ENCODE measurements at places on chromosomes 4 and X.

DNA sequence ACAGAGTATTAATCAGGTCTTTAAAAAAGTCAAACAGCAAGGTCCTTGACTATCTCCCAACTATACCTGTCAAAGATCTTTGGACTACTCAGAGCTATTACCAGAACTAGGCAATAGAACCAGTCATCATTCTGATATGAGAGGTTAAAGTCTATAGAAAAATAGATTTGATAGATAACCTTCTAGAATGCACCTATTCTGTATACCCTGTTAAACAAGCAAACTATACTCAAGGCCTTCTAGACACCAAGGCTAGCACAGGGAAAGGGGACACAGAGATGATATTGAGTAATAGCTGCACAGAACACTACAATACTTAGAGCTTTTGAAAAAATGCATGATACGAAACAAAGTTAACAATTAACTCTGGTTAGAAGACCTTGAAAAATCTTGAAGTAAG is 149.5 kb downstream of the NR3C2 start:
- no peak for DNase-seq

DNA sequence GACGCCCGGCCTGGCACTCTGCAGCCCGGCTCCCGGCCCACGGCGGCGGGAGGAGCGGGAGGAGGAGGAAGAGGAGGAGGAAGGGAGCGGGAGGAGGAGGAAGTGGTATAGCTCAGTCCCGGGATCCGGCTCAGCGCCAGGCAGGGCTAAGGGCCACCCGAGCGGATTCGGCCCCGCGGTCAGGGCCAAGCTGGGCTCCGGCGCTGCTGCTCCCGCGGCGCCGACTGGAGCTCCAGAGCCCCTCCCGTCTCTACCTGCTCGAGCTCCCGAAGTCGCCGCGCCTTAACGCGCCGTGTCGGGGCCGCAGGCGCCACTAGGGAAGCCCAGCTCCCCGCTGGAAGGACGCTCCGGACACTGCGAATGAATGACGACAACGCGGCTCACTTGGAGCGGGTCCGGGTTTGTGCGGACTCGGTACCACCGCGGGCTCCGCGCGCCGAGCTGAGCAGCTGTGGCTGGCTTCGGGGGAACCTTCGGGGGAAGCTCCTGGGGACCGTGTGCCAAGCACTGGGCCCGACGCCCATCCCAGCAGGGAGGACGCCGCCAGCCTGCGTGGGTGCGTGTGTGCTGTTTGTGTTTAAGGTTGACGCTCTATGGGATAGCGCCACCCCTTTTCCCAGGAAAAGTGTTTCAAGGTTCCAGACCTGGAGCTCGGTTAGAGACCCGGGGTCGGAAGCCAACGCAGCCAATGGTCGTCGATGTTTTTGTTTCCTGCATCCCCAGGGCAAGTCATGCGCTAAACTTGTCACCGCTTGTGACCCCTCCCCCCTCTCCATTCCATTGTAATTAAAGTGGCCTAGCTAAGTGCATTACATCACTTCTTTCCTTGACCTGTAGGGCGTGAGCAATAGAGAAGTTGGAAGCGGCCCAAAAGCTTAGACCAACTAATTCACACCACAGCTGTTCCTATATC is at the start of gene TBC1D9:
TSS of gene TBC1D9 (minus strand) at position 67 of the 913 bp plus-strand sequence. CDS start 340 bp downstream, outside the sequence.
- DNase-seq: peak; percentile 84

- DNase-seq: peak; percentile 81
Measured at GRCh38 chr4:118557298-118557851, 127.8 kb upstream of the METTL14 start.

DNA sequence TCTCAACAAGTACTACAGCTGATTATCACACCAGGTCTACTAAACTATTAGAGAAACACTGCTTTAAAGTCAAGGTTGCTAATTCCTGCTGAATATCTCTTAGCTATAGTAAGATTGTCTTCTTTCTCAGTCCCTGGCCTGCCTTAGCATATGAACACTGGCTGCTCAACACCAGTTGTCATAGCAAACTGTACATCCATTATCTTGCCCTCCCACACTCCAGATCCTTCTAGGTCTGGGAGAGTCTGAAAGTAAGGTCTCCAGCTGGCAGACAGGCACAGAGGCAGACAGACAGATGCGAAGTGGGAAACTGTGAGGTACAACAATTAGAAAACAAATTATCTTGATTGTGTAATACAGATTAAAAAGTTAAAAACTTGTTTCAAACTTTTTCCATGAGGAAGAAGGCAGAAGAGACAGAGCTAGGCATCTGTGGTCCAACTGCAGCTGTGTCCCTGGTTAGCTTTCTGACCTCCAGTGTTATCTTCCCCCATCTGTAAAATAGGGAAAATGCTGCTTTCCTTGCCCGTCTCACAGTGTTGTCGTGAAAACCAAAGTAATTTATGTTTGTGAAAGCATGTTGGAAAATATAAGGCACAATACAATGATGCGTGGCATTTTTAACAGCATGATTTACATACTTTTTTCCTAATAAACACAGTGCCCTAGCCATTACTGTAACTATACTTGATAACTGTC is 133.8 kb downstream of the KLHL13 start:
- DNase-seq: no peak

GRCh38 chrX:30150196-30150895 is 65.0 kb upstream of the MAGEB2 start:
- DNase-seq: no peak

GRCh38 chr4:36511785-36512184 is 230.4 kb downstream of the DTHD1 start:
- no peak for DNase-seq

GRCh38 chr4:85675076-85676049 is 200.4 kb downstream of the ARHGAP24 start:
- DNase-seq: peak; percentile 82

GRCh38 chrX:105323928-105324327 is 103.4 kb upstream of the TEX13A start:
- DNase-seq: no peak

DNA sequence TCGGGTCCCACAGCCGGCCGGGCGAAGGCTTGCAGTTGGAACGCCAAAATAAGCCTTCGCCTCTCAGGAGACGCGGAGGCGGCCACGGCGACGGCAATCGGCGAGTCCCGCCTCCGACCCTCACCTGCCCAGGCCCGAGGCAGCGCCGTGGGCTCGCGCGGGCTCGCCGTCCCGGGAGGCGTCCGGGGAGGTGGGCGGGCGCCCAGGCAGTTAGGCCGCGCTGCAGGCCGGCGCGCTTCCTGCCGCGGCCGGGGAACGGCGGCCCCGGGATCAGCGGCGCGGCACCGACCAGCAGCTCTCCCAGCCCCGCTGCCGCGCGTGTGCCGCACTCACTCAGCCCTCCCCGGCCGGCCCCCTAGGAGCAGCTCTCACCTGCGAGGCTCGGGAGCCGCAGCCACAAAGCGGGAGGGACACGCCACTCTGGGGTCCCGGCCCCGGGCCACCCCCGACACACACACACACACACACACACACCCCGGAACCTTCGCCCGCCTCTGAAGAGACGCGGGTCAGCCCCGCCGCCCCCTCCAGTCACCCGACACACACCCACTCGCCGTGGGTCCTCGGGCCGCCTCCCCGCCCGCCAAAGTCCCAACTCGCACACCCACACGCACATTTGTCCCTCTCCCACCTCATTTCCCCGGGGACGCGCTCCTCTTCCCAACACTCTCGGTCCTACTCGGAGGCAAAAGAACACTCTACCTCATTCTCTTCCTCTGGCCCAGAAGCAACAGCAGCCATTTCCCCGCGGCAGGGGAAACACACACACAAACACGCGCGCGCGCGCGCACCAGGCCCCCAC is at the start of gene CNOT6L:
TSS of gene CNOT6L (minus strand) at position 767 of the 802 bp plus-strand sequence. CDS start at position 707, 60 bp downstream.
- DNase-seq: peak; percentile 40

GRCh38 chrX:133645977-133646718 is 230.9 kb upstream of the GPC4 start:
- no peak for DNase-seq

- no peak for DNase-seq
Measured at GRCh38 chr4:106423791-106424190, 55.2 kb upstream of the GIMD1 start.

- no peak for DNase-seq
Measured at GRCh38 chr4:46270986-46271596, 118.8 kb downstream of the GABRA2 start.

- DNase-seq: no peak
Measured at GRCh38 chrX:38811515-38812243, 10.4 kb downstream of the MID1IP1 start.

DNA sequence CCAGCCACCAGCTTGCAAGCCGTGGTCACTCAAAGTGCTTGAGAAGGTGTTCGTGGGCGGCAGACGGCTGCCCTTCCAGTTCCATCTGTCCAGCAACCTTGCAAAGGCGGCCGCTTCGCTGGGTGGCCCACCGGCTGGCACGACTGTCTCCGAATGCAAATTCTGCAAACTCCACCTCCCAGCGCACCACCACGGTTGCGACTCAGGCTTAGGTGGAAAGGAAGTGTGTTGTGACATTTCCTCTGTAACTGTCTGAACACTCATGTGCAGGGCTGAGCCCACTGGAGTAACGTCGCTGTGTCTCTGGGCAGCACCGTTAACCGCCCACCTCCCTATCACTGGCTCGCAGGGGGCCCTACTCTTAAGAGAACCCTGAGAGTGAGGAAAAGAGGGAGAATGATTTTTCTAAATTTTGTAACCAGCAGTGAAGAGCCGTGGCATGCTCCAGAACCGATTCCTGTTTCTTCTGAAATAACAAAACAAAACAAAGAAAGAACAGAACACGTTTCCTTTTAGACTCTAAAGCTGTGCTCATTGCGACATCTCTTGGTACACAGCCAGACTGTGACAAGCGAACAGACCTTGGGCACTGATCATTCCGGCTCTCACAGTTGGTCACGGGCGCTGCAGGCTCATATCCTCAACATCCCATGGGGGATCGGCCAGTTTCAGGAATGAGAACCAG is at the start of gene P2RY8:
TSS of gene P2RY8 (minus strand) at position 155 of the 685 bp plus-strand sequence. CDS start 70,627 bp downstream, outside the sequence.
- peak; percentile 11 for DNase-seq

DNA sequence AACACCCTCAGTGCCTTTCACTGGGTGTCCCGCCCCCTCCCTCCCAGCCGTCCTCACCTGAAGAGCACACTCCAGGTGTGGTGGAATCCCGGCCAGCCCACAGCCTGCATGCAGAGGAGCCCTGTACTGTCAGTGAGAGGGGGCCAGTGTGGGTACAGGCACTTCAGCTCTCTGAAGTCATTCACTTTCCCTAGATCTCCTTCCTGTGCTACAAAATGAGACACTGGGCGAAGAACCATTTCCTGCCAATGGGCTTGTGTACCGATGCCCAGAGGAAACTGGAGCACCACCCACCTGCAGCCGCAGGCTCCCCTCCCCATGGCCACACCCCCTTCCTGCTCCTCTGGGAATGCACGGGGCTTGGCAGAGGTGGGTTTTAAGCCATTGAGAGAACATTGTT is 73.9 kb upstream of the C4orf50 start:
- DNase-seq: peak; percentile 57

DNA sequence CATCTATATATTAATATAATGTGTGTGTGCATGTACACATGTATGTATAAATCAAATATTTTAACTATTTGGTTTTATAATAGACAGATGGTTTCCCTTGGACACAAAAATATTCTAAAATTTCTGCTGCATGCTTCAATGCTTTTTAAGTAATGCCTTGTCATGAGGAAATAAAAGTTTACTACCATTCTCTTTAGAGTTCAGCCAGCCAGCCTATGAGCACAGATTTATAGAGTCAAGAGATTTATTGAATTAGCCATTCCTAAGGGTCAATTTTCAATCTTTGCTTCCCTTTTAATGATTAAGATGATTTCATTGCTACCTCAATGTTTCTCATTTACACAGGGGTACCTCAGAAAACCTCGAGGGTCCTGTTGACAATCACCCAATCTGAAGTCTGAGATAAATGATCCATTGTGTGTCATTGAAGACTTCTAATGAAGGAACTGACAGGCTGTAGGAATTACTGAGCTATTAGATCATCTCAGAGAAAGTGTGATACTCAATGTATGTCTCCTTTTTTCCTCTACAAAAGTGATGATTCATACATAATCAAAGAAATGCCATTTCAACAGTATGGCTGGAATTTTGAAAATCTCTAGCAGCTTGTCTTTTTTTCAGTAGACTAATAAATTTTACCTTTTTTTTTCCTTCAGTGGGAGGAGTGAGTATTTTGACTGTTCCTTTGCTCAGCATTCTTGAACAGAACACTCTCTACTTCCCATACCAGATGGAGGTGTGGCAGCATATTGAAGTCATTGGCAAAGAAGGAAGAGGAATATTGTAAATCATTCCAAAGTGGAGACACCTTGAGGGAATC is 222.6 kb upstream of the PCDH18 start:
- no peak for DNase-seq

DNA sequence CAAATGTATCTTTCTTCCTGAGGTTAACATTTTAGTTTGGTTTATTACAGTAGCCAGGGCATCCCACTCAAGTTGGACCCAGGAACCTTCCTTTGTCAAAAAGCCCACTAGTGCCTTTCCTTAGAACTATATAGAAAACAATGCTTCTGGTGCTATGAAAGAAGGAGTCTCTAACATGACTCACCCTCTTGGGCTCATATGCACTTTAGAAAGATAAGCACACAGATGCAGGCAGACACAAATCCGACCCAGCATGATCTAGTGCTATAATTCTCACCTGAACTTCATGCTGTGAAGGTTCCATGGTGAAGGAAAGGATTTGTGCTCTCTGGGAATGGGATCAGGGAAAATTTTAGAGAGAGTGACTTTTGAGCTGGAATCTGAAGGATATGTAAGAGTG is 289.4 kb downstream of the ANKRD50 start:
- no peak for DNase-seq

DNA sequence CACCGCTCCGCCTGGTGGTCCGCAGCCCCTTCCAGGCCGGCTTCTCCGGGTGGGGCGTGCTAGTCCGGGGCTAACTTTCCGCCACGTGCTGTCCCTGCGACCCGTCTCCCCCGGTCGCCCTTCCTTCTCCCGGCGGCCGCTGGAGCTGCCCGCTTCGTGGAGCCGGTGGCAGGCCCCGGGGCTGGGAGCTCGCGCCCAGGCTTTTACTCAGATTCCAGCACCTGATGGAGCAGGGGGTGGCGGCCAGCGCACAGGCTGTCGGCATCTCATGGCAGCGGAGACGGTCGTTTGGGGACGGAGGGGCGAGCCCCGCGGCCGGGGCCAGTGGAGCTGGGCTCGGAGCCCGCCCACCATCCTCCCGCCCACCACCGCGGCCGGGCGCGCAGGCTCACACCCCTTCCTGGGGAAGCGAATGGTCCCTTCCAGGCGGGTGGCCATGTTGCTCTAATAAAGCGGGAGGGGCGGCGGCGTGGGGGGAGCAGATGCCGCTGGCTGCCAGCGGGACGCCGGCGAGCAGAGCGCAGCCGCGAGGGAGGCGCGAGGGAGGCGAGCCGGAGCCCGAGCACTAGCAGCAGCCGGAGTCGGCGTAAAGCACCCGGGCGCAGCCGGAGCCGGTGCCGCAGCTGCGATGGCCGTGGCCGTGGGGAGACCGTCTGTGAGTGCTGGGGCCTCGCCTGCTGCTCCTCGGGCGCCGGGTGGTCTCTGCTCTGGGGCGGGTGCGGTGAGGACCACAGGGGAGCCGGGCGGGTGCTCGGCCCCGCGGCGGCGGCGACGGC is at the start of gene SEPTIN11:
TSS of gene SEPTIN11 (plus strand) at position 477 of the 776 bp plus-strand sequence. CDS start at position 629, 152 bp downstream.
- peak; percentile 64 for DNase-seq

GRCh38 chr4:155564880-155565279 is 101.8 kb upstream of the GUCY1A1 start:
- no peak for DNase-seq

- DNase-seq: no peak
Measured at GRCh38 chrX:78517124-78517523, 142.0 kb downstream of the RTL3 start.

Measured in NCI-H2029 (cell line).